ENCODE measurements at places on chromosomes 12 and 14. TPM values are rescaled to one million over a fixed set of nuclear protein-coding genes. Genes with fewer than 3 reads are reported as not detected.

DNA sequence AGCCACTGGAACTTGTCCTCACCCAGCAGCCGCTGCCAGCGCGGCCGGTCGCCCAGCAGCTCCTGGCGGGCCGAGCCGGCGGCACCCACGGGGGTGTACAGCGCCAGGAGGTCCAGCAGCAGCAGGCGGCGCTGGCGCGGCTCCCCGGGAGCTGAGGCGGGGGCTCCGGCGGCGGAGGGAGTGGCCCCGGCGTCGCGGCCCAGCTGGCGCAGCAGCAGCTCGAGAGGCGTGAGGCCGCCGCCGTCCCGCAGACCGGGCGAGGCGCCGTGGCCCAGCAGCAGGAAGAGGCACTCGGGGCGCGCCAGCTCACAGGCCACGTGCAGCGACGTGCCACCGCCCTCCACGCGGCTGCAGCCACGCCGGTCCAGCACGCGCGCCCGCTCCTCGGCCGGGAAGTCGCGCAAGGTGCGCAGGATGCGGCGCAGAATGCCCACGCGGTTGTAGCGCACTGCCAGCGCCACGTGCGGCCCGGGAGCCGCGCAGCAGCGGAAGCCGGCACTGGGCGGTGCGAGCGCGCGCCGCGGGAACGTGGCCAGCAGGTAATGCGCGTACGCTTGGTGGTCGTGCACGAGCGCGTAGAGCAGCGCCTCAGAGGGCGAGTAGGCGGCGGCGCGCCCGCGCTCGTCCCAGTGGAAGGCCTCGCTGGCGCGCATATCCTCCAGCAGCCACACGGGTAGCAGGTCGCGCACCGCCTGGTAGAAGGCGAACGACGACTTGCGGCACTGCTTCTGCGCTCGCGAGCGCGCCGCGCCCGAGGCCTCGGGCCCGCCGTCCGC lies 2.3 kb downstream of the ANKRD9 start:
- no peak overlapping the region for H3K4me3 ChIP-seq
- no peaks in the 10 kb centered on the region for H3K27me3 ChIP-seq
- no peak overlapping the region for H3K27ac ChIP-seq

IL31 gene
- total RNA-seq = not detected

GRCh38 chr14:77231721-77232120 lies 39.3 kb downstream of the NGB start:
- H3K4me3 ChIP-seq = no peak overlapping the region
- no peaks in the 10 kb centered on the region for H3K36me3 ChIP-seq
- H3K27ac ChIP-seq = no peak overlapping the region
- no peaks in the 10 kb centered on the region for H3K4me1 ChIP-seq

TMEM260 gene
- 13.0 TPM for total RNA-seq

DNA sequence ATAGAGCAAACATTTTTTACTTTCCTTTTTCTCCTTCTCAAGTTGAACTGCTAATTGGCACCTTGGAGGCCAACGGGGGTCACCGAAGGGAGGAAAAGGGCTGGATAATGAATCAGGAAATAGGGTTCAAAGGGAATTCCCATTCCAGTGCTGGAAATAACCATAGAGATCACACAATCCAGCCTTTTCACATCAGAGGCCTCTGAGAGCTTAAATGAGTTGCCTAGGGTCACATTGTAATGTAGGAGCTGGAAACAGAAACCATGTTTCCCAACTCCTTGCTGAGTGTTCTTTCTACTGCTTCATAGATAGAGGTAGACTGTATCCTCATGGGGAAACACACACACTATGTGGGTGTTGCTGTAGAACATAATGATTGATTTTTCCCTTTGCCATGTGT lies 60.6 kb upstream of the DDHD1 start:
- no peaks in the 10 kb centered on the region for H3K27me3 ChIP-seq
- DNase-seq = no peak
- no peak overlapping the region for H3K27ac ChIP-seq
- no peak overlapping the region for H3K4me3 ChIP-seq

DNA sequence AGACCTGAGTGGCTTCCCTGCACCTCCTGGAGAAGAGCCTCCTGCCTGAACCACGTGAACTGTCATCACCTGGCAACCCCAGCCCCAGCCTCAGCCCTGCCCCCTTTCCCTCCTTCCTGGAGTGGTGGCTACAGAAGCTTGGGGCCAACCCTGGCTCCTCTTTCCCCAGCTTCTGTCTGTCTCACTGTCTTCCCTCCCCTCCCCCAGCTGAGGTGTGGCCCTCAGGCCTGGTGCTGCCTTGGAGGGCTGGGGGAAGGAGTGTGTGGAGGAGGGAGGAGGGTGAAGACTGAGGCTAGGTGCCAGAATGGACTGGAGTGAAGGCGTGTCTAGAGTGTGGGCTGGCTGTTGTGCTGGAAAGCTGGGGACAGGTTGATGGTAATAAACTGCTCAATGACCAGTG lies 9.7 kb downstream of the NFATC4 start:
- H3K27me3 ChIP-seq = peaks cover 3% of the 10 kb centered on the region
- no peak overlapping the region for H3K4me3 ChIP-seq
- H3K4me1 ChIP-seq = no peaks in the 10 kb centered on the region
- no peaks in the 10 kb centered on the region for H3K36me3 ChIP-seq
- H3K27ac ChIP-seq = no peak overlapping the region

KRT7 gene
- total RNA-seq = 4.7 TPM

DNA sequence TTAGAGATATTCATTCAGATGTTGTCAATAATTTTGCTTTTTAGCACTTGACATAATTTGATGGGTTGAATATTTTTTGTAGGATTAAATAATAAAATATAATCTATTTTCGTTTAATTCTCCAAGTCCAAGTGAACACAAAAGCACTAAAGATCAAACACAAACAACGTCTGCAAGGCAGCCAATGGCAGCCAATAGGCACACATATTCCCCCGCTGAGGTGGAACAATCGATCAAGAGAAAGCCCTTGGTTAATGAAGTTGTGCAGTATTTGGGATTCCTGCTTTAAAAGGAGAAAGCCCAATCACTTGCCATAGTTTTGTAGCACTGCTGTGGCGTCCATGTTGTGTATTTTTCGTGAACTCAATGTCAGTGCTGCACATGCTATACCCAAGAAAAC lies 1.5 kb downstream of the DHRS7 start:
- H3K4me1 ChIP-seq = peaks cover 51% of the 10 kb centered on the region
- DNase-seq = no peak
- H3K27me3 ChIP-seq = no peaks in the 10 kb centered on the region
- peaks cover 25% of the 10 kb centered on the region for H3K36me3 ChIP-seq
- peak overlapping the region; percentile 91 for H3K4me3 ChIP-seq

DNA sequence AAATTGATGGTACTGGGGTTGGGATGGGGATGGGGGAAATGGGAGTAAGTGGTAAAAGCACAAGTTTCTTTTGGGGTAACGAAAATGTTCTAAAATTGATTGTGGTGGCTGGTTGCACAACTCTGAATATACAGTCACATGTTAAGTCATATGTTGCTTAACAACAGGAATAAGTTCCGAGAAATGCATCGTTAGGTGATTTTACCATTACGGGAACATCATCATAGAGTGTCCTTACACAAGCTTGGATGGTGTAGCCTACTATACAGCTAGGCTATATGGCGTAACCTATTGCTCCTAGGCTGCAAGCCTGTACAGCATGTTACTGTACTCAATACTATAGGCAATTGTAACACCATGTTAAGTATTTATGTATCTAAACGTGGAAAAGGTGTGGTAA lies 31.0 kb downstream of the ITGA7 start:
- no peak for DNase-seq
- H3K27ac ChIP-seq = no peak overlapping the region
- peaks cover 43% of the 10 kb centered on the region for H3K27me3 ChIP-seq
- H3K36me3 ChIP-seq = no peaks in the 10 kb centered on the region
- peaks cover 9% of the 10 kb centered on the region for H3K4me1 ChIP-seq

GRCh38 chr14:76194327-76194726 lies 42.6 kb downstream of the GPATCH2L start:
- no peak for DNase-seq
- H3K4me3 ChIP-seq = no peak overlapping the region
- H3K4me1 ChIP-seq = peaks cover 3% of the 10 kb centered on the region
- peaks cover 39% of the 10 kb centered on the region for H3K36me3 ChIP-seq
- H3K27me3 ChIP-seq = no peaks in the 10 kb centered on the region
- no peak overlapping the region for H3K27ac ChIP-seq

ANO2 gene
- not detected for total RNA-seq

DNA sequence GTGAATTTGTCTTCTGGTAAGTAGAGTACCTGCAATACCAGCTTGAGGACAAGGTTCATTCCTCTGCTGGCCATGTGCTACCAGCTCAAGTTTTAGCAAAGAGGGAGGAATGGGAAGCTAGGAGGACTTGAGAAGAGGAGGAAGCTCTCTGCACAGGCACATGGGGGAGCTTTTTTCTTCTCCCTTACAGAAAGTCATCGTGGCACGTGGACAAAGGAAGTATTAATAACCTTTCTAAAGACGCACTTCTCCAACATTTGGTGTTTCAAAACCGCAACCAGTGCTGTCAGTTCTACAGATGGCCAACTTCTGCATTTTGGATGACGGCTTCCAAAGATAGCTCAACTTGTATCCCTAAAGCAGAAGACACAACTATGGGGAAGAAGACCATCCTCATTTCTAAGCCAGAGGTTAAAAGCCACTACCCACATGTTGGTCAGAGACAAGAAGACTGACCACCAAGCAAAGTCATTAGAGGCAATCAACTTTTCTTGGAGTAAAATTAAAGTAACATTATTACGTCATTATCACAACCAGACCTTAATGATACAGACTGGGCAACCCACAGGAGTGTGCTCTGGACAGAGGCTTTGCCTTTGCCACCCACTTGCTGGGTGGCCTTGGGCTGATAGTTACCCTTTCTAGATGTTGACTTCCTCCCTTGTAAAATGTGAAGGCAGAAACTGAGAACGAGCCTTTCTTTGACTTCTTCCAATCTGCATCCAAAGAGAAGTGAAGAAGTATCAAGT lies 12.3 kb upstream of the TMED10 start:
- H3K36me3 ChIP-seq = no peaks in the 10 kb centered on the region
- H3K27ac ChIP-seq = no peak overlapping the region
- peaks cover 2% of the 10 kb centered on the region for H3K4me1 ChIP-seq
- no peak for DNase-seq

- no peak for DNase-seq
- no peaks in the 10 kb centered on the region for H3K27me3 ChIP-seq
- no peak overlapping the region for H3K27ac ChIP-seq
- H3K4me1 ChIP-seq = no peaks in the 10 kb centered on the region
- no peak overlapping the region for H3K4me3 ChIP-seq
These were observed 263.4 kb upstream of the PLEKHG7 start for GRCh38 chr12:92439420-92439805.

SLCO1A2 gene
- total RNA-seq = not detected

NDRG2 gene
- 2.1 TPM for total RNA-seq

DNA sequence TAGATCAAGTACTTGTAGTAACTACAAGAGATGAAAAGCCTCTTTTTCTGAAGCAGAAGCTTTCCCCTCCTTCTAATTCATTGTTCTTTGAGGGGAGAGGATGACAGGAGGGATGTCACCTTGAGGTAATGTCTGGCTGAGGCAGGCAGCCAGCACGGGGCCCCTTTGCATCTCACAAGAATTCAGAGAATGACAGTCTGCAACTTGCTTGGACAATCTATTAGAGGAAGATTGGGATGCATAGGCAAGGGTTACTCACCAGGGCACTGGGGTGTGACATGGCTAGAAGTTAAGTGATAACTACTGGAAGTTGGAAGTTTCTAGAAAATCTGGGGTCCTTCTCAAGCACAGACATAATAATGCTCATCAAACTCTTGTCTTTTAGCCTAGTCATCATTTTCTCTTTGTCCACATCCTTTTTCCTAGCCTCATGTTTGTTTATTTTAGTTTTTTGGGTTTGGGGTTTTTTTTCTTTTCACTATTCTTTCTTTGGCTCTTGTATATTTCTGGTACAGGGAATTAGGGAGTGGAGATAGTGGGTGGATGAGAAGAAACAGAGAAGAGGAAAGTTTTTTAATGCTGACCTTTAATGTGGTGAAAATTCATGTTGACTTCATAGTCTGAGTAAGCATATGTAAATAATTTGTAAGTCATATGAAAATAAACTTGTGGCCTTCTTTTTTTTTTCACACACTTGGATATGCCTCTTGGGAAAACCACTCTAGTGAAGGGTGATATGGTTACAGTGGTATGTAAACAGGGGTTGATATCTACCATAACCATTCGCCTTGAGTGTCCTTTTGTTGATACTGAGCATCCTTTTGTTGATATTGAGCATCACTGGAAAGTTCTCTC lies 55.1 kb downstream of the TTLL5 start:
- H3K4me3 ChIP-seq = no peak overlapping the region
- no peaks in the 10 kb centered on the region for H3K27me3 ChIP-seq
- peaks cover 2% of the 10 kb centered on the region for H3K4me1 ChIP-seq

DNA sequence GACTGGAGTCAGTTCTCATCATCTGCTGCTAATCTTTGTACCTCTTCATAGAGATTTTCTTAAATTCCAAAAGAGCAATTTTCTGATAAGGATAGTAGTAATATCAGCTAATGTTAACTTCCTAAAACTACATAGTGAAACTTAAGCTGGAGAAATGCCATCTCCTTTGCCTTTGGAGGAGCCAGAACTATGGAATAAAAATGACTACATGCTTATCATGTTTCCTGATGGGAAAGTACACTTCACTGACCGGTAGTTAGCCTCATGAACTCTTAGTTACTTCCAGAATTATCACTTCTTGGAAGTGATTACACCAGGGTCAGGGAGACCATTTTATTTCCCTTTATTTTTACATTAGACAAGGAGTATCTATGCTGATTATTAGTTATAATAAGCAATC lies 1222.1 kb upstream of the TMEM132C start:
- no peaks in the 10 kb centered on the region for H3K4me1 ChIP-seq
- no peaks in the 10 kb centered on the region for H3K27me3 ChIP-seq
- no peaks in the 10 kb centered on the region for H3K36me3 ChIP-seq
- DNase-seq = no peak
- no peak overlapping the region for H3K4me3 ChIP-seq

RASSF9 gene
- not detected for total RNA-seq

ANHX gene
- total RNA-seq = not detected

GZMB gene
- 1,034 TPM for total RNA-seq

DNA sequence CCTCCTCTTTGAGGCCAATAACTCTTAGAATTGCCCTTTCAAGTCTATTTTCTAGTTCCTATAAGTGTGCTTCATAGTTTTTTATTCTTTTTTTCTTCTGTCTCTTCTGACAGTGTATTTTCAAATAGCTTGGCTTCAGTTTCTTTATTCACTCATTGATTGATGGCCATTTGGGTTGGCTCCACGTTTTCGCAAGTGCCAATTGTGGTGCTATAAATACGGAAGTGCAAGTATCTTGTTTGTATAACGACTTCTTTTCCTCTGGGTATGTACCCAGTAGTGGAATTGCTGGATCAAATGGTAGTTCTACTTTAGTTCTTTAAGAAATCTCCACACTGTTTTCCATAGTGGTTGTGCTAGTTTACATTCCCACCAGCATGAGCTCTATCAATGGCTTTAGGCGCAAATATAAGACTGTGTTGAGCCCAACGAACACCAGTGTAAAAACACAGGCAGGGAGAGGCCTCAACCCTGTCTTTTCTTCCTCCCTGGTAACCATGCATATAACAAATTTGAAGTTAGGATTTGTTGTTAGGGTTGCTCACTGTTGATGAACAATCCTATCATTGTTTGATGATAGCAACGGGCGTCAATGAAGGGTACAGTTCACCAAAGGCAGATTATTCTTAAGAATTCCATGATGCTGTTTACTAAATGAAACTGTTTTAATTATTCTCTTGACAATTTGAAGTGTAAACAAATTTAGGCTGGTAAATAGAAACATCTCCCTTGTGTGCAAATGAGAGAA lies 13.3 kb upstream of the LMNTD1 start:
- H3K4me3 ChIP-seq = no peak overlapping the region
- no peaks in the 10 kb centered on the region for H3K36me3 ChIP-seq
- H3K27ac ChIP-seq = no peak overlapping the region
- DNase-seq = no peak

GRCh38 chr12:127113945-127114344 lies 1153.0 kb upstream of the TMEM132C start:
- no peaks in the 10 kb centered on the region for H3K36me3 ChIP-seq
- no peak for DNase-seq
- no peak overlapping the region for H3K27ac ChIP-seq
- H3K27me3 ChIP-seq = peaks cover 22% of the 10 kb centered on the region

GRCh38 chr14:78959674-78960264 lies 789.6 kb downstream of the NRXN3 start:
- DNase-seq = peak; percentile 53
- peaks cover 3% of the 10 kb centered on the region for H3K4me1 ChIP-seq
- H3K27me3 ChIP-seq = no peaks in the 10 kb centered on the region

All from activated CD8-positive, alpha-beta memory T cell treated with anti-CD3 and anti-CD28 coated beads, Interleukin-2, amount 10 ng/mL, durations not matched to agents 7 days and 5 days (primary cell).